T-helper 17 cell (primary cell): ENCODE measurements at places on chromosomes 1 and 21.

DNA sequence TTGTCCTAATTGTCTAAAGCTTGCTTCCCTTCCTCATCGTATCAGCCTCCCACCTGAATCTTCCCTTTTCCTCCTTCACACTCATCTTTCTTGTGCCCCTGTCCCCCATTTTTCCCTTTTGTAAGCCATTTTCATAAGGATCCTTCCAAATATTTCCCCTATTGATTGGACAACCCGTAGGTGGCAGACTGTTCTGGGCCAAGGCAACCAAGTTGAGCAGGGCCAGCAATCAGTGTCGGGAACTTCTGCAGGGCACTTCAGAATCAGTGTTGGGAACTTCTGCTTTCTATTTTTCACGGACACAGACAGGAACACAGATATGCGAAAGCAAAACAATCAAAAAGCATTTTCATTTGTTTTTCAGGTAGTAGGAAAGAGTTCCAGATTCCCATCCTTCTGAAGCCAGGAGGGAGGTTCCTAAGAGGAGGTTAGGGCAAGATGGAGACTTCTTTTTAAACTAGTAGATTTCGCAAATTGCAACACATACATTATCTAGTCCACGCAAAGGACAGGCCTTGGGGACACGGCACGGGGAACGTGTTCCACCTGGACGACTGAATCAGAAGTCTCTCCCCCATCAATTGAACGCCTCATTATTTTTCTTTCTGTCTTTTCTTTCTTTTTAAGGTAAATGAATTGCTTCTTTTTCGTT is 691 bp upstream of the MPZL1 start:
- DNase-seq, result no peak

- no peak for DNase-seq
These were observed 45.9 kb downstream of the GPR88 start for GRCh38 chr1:100583827-100584226.

GRCh38 chr21:42088658-42089057 is 17.5 kb downstream of the UMODL1 start:
- DNase-seq, result no peak

GRCh38 chr21:10575311-10575667 is 53.9 kb downstream of the TPTE start:
- no peak for DNase-seq

GRCh38 chr1:59480188-59480888 is 183.4 kb downstream of the FGGY start:
- DNase-seq, result no peak

DNA sequence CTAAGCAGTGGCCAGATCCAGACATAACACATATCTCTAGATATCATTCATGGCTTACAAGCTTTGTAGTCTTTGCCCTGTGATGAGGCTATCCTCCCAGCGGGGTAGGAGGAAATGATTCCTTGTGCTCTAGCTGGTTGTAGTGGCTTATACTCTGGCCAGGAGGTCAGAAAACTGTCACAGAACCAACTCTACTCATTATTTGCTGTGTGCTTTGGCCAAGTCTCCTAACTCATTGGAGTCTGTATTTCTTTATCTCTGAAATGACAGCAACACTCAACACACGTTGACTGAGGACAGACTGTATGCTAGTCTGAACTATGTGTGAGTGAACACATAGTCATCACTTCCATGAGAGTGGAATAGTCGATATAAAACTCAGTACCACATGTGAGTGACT is 116.7 kb upstream of the F3 start:
- DNase-seq, result no peak

- DNase-seq, result no peak
These were observed 1128.7 kb downstream of the AMY1C start for GRCh38 chr1:104878203-104878909.

GRCh38 chr1:178237121-178237520 is 143.2 kb downstream of the RASAL2 start:
- DNase-seq, result no peak

GRCh38 chr1:231139125-231139649 is 22.7 kb upstream of the TRIM67 start:
- no peak for DNase-seq

DNA sequence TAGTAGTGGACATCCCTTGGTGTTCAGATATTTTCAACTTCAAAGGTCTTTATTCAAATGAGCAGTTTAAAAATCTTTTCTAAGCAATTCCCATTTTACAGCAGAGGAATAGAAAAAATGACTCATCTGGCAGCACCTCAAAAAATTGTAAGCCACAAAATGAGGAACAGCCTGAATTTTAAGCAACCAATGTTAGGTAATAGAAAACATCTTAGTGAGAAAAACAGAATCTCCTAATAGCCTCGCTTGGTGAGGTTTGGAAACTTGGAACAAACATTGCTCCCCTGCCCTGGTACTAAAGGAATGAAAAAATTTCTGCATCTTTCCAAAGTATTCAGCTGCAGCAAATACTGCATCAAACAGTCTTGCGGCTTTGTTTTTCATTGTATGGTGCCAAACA is 264.4 kb downstream of the NTNG1 start:
- no peak for DNase-seq

- no peak for DNase-seq
These were observed 371.7 kb upstream of the ADGRL2 start for GRCh38 chr1:81428998-81429397.

DNA sequence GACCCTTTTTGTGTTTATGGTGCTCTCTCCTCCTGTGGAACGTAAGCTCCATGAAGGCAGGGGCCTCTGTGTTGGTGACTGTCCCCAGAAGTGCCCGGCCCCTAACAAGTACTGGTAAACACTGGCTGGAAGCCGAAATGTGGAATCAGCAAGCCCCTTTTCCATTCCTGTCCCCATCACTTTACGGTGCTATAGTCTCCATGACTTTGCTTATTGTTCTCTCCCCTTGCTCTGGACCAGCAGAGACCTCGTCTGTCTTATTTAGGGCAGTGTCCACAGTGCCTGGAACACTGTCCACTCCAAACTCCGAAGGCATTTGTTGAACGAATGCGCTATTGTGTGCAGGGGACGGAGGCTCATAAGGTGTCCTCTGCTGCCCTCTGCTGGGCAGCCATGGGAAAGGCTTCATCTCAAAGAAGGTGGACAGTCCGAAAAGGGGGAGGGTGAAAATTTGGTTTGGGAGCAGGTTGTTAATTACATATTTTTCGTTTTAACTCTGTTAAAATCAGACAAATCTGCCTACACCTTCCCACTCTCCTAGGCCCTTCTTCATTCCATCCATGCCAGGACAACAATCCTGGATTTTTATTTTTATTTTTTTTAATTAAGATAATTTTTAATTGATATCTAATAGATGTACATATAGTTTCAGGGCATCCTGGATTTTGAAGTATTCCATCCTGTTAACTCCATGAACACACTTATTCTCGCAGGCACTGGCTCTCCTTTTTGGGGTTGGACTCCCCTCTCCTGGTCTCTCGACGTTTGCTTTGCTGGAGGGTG is 115.6 kb downstream of the PGBD5 start:
- DNase-seq, result peak; percentile 50

- no peak for DNase-seq
These were observed 182.5 kb upstream of the SGIP1 start for GRCh38 chr1:66351478-66351877.

GRCh38 chr1:157087030-157087429 is 12.6 kb downstream of the ETV3L start:
- no peak for DNase-seq

GRCh38 chr21:31872452-31873274 is at the start of gene HUNK:
Gene HUNK (plus strand): TSS chr21:31873020. CDS start chr21:31873675, 655 bp downstream.
- no peak for DNase-seq

GRCh38 chr1:85579622-85580021 is 939 bp upstream of the CCN1 start:
- no peak for DNase-seq

DNA sequence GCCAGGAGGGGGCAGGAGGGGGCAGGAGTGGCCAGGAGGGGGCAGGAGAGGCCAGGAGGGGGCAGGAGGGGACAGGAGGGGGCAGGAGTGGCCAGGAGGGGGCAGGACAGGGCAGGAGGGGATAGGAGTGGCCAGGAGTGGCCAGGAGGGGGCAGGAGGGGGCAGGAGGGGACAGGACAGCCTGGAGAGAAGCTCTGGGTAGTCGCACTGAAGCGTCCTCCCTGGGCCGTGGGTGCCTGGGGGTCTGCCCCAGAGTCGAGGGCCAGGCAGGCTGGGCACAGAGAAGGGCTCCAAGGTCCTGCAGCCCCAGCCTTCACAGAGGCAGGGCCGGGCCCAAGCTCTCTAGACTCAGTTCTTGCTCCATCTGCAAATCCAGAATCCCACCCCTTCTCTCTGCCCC is 22.9 kb downstream of the MEGF6 start:
- DNase-seq, result no peak

DNA sequence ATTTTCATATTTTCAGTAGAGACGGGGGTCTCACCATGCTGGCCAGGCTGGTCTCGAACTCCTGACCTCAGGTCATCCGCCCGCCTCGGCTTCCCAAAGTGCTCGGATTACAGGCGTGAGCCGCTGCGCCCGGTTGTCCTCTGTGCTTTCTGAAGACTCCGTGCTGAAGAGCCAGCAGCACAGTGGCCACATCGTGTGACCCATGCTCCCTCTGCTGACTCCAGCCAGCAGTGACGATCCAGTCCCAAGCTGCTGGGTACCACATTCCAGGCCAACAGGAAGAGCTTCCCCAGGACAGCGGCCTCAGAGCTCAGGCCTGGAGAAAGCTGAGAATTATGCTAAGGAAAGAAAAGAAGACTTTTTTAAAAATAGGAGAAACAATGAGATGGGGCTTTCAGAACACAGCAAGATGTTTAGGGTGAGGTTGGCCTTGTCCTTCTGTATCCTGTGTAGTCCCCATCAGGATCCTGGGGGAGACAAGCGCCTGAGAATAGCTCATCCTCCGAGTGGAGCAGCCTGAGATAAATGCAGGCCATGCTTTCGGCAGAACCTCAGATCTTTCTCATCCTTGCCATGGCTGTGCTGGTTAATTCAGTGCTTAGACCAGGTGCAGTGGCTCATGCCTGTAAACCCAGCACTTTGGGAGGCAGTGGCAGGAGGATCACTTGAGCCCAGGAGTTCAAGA is 207.1 kb downstream of the SLC35F3 start:
- DNase-seq, result no peak
